ENCODE measurements at places on chromosomes 11 and 22.

- peak; percentile 70 for DNase-seq
These were observed 28.1 kb downstream of the VSTM5 start for GRCh38 chr11:93822359-93822758.

- no peak for DNase-seq
These were observed 278.2 kb downstream of the DLG2 start for GRCh38 chr11:85348945-85349344.

- DNase-seq, result peak; percentile 85
These were observed 27.8 kb upstream of the GRAMD4 start for GRCh38 chr22:46592390-46592872.

GRCh38 chr11:79637219-79637618 is 196.4 kb upstream of the TENM4 start:
- DNase-seq, result peak; percentile 7

DNA sequence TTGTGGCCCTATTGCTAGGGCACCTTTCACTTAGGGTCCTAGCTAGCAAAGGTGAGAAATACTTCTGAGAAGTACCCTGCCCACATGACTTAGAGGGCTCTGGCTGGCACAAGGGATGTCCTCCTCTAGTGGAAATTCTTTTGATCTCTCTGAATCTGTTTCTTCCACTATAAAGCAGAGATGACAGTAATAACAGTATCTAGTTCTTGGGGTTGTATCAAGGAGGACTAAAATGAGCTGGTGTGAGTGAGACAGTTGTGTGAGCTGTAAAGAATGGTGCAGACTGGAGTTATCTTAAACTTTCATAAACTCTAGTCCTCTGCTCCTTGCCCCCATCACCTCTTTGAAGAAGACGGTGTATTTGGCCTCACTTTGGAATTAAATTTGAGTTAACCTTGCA is 157.8 kb upstream of the PLET1 start:
- DNase-seq, result no peak

All from RPMI7951 (cell line).